GM23338 (cell line): ENCODE measurements at places on chromosomes 4 and X.

- no peak for DNase-seq
Measured at GRCh38 chr4:143404555-143404954, 67.9 kb downstream of the GAB1 start.

- peak; percentile 30 for DNase-seq
Measured at GRCh38 chrX:19846995-19847790, 40.2 kb downstream of the SH3KBP1 start.

GRCh38 chr4:114318309-114318708 lies 280.3 kb upstream of the UGT8 start:
- no peak for DNase-seq

DNA sequence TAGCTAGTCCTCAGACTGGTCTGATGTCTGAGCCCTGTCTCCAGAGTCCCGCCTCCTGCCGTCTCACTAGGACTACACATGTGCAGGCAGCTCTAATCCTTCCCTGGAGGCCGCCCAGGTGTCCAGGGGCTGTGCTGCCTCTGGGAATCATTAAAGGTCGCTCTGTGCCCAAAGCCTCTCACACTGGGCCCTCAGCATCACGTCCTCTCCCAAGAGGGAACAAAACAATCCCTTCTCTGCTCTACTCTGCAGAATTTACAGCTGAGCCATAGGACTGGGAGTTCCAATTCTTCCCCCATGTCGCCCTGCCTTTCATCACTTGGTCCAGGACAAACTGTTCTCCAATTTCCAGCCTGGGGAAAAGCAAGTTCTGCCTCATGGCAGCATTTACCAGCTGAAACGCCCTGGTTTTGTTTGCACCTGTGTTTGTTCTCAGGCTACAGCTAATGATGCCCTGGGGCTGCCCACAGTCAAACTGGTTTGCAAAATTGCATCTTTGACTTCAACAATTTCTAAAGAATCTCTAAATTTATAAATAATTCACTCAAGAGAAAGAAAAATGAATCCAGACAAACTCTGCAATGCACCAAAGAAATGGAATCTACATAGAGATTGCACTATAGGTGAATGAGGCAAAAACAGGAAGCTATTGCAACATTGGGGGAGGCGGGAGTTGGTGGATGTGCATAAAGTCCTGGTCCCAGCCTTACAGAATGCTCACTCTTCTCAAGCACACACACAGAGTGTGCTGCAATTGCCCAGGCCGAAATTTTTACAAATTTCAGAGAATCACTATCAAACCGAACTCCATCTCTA lies 7.2 kb upstream of the MRFAP1 start:
- peak; percentile 34 for DNase-seq

DNA sequence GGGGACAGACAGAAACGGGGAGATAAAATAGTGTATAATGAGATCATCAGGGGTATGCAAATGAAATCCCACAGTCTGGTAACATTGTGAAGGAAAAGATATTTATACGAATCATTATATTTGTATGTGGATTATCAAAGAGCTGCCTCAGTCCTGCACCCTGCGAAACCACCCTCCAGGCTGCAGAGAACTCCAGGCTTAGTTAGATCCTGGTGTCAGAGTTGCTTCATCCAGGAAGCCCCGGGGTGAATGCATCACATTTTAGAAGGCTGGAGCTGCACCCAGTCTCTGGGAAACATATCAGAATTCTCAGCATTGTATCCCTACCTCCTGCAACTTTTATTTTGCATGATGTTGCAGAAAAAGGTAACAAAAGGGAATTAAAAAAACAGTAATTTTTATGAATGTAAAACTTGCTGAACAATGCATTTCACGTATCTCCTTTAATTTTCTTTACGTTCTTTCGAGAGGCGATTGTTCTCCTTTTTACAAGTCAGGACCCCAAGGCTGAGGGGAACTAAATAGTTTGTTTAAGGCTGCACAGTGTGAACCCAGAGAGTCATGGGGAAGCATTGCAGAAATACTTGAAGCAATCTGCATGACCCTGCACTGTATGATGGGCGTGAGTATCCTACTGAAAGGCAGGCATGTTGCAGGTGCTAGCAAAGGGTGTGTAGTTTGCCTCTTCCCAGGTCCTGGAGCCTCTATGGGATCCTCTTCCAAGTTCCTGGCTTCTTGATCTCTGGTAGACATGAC lies 299.5 kb upstream of the CLNK start:
- no peak for DNase-seq

GRCh38 chr4:3851881-3852280 lies 85.7 kb downstream of the ADRA2C start:
- no peak for DNase-seq

DNA sequence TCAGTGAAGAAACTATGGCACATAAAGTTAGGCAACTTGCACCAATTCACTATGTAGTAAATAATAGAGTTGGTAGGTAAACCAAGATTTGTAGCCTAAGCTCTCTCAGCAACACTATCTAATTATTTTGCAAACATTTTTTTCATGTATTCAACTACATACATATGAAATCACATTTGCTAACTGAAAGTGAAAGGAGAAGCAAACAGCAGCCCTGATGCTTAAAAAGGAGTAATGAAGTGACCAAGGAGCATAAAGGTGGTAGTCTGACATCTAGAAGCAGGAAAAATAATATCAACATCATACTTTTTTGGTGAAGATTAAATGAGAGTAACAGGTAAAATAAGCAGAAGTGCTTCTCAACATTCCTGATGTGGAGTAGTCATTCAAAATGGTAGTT lies 603.7 kb downstream of the GRXCR1 start:
- DNase-seq = no peak

DNA sequence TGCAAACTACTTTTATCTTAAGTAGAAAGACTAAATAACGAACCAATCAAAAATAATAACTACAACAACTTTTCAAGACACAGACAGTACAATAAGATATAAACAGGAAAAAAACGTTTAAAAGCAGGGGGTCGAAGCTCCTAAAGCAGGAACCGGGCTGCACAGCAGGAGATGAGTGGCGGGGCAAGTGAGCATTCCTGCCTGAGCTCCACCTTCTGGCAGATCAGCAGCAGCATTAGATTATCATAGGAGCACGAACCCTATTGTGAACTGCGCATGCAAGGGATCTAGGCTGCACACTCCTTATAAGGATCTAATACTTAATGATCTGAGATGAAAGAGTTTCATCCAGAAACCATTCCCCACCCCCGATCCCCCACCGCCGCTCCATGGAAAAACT lies 146.2 kb downstream of the TEX11 start:
- peak; percentile 31 for DNase-seq

DNA sequence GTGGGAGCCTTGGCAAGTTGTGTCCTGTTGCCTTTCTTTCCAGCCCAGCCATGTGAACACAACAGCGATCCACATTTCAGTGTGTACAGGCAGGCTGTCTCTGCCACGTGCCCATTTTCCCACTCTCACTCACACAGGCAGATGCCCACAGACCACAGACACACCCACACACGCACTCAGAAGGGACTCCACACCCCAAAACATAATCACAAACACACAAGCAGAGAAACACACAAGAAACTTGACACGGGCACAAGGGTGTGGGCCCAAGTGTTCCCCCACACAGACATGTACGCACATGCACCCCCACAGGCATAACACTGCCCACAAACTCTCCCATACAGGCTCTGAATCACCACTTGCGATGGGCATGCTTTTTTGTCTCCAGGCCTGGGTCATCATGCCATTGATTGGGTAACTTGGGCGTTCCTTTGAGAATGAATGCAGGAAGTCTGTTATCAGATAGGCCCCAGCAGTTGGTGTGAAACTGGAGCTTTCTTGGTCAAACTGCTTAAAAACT lies 84.3 kb downstream of the NBDY start:
- DNase-seq = no peak

DNA sequence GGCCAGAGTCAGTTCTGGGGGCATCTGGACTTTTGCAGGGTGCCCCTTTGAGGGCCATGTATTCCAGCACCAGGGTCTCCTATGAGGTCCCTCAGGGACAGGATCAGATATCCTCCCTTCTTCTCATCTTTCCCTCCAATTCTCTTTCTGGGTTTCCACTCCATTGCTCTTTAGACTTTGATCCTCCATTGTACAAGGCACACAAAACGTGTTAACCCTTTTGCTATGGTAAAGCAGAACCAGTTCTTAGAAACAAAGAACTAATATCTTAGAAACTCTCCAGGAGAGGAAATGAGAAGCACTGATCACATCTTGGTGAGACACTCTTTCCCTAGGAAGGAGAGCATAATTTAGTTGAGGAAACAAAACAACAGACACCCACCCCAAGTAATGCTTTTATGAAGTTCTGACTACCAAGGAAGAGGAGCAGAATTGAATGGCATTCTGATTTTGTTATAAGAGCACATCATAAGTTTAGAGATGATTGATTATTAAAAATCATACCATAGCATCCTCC lies 200.7 kb upstream of the NPY2R start:
- no peak for DNase-seq

GRCh38 chr4:23062188-23062587 lies 369.5 kb downstream of the GBA3 start:
- no peak for DNase-seq

GRCh38 chrX:118654331-118654730 lies 73.1 kb upstream of the IL13RA1 start:
- no peak for DNase-seq

- no peak for DNase-seq
Measured at GRCh38 chr4:160299177-160299576, 1196.3 kb downstream of the RAPGEF2 start.

DNA sequence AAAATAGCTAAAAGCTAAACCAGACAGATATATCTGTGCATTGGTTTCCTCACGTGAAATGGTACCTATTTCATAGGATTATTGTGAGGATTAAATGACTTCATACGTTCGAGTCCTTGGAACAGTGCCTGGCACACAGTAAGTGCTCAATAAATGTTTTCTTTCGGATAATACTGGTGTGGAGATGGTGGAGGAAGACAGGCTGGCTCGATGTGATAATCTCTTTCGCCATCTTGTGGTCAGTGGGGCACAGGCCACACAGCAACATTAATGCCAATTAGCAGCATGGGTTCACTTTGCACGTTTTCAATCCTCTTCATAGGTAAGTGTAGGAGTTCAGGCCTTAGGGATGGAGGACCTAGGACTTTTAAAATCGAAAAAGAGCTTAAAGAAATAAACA lies 9.3 kb downstream of the PAGE4 start:
- peak; percentile 51 for DNase-seq

DNA sequence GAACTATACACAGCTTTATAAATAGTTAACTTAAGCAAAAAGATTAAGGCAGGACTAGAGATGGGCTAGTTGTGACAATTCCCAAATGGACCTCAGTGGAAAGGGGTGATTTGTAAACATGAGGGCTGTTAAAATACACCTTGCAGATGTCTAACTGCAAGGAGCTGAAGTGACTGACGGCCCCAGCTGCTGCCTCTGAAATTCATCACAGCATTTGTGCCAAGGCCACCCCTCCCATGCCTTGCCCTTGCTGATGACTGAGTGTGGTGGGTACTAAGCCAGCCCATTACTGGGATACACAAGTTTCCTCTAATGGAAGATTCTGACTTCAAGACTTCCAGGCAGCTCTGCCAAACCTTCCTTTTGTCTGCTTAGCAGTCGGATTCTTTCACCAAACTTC lies 23.7 kb upstream of the EGFL6 start:
- no peak for DNase-seq

- peak; percentile 96 for DNase-seq
Measured at GRCh38 chr4:7939377-7940108, at the start of gene AFAP1. AFAP1 (minus strand) TSS chr4:7939861; CDS start chr4:7872078, 67,783 bp downstream.

GRCh38 chr4:99029018-99029735 lies 33.7 kb downstream of the METAP1 start:
- DNase-seq = no peak

- DNase-seq = no peak
Measured at GRCh38 chrX:112751076-112751475, 71.3 kb upstream of the LHFPL1 start.

DNA sequence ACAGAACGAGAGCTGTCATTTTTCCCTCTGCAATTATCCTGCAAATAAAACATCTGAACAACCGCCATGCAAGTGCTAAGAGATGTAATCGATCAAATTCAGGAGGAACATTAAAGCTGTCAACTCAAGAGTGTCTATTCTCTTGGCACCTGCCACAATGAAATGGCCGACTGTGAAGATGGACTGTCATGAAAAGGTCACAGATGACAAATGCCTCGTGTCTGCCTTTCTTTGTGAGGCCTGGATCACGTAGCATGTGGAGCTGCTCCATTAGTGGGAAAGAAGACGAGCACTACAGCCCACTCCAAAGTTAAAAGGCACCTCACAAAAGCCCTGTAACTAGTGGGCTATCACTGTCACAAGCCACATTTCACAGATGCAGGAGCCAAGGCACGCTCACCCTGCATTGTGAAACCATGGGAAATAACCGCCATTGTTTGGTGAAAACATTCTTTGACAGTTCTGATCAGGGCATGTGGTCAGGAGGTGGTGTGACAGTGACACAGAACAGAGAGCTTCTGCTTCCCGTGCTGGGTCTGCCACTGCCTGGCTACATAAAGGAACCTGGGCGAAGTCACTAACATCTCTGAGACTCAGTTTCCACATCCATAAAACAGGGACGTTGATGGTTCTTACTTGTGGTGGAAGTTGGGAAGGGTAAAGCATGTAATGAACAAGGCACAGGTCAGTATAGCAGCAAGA lies 98.9 kb downstream of the EVC2 start:
- no peak for DNase-seq

- no peak for DNase-seq
Measured at GRCh38 chr4:74982546-74983252, 49.8 kb downstream of the PARM1 start.

GRCh38 chrX:100979881-100980607 lies 10.5 kb downstream of the ARL13A start:
- no peak for DNase-seq

- DNase-seq = no peak
Measured at GRCh38 chr4:19317377-19317776, 934.3 kb upstream of the SLIT2 start.

GRCh38 chrX:54825716-54826438 lies 18.3 kb downstream of the MAGED2 start:
- DNase-seq = peak; percentile 18

GRCh38 chr4:76301068-76301774 lies 5.3 kb upstream of the STBD1 start:
- DNase-seq = no peak

DNA sequence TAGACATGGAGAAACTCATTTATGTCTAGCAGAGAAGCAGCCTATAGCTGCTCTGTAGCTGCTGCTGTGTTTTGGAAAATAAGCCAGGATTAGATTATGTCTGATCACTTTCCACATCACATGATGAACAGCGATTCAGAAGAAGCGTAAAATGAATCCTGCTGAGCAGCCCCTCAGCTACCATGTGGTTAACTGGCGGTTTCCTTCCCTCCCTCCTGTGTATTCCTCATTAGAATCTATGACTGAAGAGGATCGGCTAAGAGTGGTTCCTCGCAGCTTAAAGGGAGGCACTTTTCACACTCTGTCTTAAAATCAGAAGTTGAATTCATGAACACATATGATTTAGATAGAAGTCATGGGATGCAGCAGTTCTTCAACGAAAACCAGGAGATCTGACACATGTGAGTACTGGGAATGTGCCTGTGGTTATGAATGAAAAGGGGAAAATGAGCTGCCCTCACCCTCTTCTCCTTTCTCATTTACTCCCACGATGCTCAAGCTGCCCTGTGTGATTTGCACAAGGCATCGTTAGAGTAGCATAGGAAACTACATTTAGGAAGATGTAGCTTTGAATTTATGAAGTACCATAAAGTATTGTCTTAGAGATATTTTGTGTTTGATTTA lies at the start of gene PPEF1:
Gene PPEF1, plus strand, starts transcription at position 220 of the 624 bp plus-strand sequence. Its CDS starts 136 bp downstream, at position 356.
- no peak for DNase-seq
